NCI-H187 (cell line): ENCODE measurements at places on chromosomes 12 and 14.

DNA sequence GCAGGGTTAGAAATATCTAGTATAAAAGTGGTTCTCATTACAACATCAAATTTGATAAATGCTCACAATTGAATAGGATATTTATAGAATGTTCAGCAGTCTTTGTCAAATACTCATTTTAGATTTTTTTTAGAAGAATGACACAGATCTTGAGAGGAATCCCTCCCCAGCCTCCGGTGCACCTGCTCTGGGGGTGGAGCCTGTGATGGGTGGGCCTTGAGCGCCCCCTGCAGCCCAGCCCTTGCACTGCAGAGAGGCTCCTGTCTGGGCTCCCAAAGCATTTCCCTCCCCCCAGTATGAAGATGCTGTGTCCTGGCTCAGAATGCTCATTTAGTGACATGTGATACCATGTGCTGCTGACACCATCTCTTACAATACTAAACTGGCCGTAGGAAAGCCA is 792.3 kb downstream of the TMEM121 start:
- DNase-seq: no peak

DNA sequence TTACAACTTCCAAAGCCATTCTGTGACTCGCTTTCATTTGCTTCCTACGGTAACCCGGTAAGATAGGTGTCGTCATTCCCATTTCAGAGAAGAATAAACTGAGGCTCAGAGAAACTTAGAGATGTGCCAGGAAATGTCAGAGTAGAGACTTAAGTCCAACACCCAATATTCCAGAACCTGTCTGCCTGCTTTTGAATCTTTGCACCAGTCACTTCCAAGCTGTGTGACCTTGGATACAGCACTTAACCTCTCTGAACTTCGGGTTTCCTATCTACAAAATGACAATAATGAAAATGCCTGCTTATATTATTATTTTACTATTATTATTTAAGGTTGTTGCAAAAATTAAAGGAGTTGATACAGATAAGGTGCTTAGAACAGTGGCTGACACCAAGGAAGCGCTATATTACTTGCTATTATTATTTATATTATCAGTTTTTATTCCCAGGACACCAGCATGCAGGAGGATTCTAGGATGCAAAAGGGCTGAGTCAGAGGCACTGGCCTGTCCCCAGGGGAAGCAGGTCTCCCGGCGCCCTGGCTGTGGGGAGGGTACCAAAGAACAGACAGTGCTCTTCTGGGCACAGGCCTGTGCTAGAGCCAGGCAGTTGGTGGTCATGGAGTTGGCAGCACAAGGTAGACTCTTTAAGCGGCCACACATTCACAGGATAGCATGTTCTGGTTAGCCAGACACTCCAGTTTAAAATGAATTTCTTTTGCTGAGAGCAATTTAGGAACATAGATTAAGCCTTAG is 5.4 kb downstream of the HSPB8 start:
- no peak for DNase-seq

- no peak for DNase-seq
Observed at GRCh38 chr12:89247541-89247942, 104.8 kb downstream of the DUSP6 start.

DNA sequence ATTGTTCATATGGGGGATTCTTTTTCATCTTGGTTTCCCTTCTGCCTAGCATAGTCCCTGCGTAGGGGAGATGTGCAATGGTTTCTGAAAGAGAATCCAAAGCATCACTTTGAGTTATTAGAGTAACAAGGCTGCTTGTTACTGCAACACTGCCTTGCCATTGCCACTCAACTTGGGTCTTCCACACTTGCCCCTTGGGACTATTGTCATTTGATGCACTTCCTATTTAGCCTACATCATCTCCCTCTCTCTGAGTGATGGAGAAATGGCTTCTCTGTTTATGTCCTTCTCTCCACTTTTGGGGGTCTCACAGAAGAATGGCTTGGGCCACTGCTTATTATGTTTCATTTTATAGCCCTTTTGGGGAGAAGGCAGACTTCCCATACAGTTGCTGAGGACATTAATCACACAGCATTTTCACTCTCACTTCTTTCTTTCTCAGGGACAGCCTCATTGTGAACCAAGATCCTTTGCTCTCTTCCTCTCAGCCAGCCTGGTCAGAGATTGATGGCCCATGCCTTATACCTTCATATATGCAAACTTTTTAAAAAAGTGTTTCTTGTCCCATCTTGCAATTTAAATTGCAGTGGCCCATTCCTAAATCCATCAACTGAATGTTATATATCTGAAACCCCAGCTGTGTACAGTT is 50.8 kb upstream of the POC1B start:
- no peak for DNase-seq

DNA sequence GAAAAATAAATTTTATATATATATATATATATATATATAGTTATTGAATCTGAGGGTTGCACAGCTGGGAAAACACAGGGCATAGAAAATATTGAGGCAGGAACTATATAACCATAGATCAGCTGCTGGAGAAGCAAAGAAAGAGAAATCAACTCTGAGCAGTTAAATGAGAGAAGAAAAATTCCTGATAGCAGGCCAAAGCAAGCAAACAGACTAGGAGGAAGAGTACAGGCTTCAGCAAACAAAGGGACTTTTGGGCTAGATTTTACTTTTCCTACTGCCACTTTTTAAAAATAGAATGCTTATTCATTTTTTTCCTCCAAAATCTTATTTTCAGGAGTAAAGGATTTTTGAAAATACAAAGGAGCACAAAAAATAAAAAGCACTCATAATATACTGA is 216.0 kb upstream of the PRKD1 start:
- no peak for DNase-seq

DNA sequence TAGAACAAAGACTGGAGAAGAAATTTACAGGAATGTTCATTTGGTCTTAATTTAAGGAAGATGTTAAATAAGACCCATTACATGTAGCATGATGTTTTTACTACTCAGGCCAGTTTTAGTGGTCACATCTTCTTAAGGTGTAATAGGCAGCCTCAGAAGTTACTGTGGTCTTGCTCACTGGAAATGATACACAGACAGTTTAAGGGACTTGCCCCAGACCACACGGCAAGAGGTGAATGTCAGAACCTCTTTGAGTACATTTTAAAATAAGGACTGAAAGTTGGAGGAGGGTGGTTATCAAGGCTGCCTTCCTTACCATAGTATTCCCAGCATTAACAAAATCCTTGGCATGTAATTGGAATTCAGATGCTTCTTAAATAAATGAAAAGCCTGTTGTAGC is 37.9 kb downstream of the LRRK2 start:
- DNase-seq: no peak

DNA sequence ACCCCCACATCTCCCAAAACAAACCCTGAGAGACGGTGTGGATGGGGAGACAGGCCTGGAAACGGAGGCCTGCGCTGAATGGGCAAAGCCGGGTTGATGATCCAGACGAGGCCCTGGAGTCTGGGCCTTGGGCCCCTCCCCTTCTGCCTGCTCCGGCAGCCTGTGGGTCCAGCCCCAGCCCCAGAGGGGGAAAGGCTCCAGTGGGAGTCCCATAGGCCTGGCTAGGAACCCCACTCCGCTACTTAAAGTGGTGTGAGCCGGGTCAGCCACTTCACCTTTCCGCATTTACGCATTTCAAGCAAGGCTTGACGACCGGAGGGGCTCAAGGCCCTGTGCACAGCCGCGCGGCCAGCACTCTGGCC is 695 bp upstream of the TNFAIP2 start:
- no peak for DNase-seq

DNA sequence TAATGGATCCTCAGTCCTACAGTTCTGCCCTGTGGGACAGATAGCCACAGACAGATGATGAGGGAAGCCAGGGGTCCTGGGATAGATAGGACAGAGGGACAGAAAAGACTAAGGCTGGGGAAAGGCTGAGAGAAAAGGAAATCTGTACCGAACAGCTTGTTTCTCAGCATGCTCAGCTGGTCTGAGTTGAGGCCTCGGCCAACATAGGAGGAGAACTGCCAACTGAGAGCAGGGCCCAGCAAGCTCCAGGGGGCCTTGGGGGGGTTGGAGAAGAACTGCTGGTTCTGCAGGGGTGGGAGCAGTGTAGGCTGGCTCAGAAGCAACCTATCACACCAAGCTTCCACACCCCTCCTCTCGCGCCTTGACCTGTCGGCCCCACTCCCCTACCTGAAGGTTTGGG is 10.1 kb downstream of the IL23A start:
- no peak for DNase-seq

- no peak for DNase-seq
Observed at GRCh38 chr12:113781415-113782198, 184.5 kb downstream of the RBM19 start.

- DNase-seq: no peak
Observed at GRCh38 chr14:102210421-102211042, 70.8 kb downstream of the WDR20 start.

DNA sequence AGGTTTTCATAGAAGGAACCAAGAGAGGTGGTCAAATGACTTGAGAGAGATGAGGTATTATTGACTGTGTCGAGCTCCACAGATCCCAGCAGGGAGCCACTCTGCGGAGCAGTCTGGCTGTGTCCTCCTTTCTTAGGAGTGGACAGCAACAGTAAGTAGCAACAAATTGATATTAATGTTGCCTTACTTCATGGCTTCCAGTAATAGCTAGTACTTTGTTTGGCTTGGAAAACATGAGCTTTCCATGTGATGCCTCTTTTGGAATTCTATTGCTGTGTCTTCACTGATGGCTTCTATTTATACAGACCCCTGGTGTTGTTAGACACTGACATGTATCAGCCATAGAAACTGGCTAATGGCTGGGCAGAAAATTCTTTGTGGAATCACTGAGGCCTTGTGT is 531.2 kb upstream of the CCDC196 start:
- no peak for DNase-seq

- DNase-seq: no peak
Observed at GRCh38 chr12:42742716-42743115, 153.2 kb upstream of the PRICKLE1 start.

DNA sequence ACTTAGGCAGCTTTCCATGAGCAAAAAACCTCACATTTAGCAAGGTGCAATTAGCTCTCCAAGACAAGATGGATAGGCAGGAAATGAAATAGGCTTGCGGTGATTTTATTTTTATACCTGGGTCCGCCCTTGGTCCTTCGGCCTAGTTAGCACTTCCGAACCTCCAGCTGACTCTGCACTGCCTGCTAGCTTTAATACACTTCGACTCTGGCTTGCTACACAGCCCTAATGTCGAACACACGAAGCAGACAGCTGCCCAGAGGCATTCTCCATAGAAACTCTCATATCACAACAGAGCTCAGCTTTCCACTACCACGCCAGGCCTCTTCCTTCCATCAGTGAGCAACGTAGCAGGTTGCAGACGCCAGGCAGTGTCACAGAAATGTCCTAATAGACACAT is 688.0 kb downstream of the VRK1 start:
- no peak for DNase-seq

GRCh38 chr12:104345234-104346066 is 41.9 kb downstream of the EID3 start:
- DNase-seq: no peak

DNA sequence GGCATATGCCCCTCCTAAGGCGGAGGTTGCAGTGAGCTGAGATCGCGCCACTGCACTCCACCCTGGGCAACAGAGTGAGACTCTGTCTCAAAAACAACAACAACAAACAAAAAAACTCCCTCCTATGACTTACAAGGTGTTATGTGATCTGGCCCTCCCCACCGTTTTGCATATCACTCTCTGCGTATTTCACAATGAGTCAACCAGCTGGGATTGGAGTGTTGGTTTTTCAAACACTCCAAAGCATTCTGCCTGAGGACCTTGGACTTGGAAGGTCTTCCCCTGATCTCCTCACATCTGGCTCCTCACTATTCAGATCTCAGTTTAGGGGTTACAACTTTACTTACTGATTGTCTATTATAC is 14.0 kb downstream of the MANSC1 start:
- DNase-seq: no peak

DNA sequence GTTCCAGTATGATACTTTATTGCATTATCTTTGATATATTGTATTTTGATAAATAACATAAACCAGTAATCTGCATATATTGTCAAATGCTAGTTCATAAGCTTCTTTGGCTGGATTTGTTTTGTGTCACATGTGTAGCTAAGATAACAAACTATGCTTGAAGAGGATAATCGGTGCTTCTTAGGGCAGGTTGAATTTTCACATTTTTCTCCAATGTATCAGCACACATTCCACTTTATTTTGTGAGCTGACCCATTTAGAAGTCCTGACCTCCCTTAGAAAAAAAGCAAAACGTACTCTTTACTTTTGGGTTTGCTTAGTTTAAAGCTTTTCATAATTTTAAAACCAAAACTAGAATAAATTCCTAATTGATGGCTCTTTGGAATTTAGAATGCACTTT is 277.7 kb upstream of the DDHD1 start:
- no peak for DNase-seq

DNA sequence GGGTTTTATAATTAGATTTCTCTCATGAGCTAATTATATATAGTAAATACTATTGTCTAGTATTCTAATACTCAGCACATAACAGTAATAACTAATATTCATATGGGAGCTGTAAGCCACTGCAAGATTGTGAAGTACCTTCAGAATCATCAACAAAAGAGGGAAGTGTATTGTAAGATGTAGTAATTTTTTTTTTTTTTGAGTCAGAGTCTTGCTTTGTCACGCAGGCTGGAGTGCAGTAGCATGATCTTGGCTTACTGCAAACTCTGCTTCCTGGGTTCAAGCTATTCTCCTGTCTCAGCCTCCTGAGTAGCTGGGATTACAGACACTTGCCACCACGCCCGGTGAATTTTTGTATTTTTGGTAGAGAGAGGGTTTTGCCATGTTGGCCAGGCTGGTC is 3.1 kb downstream of the GPR33 start:
- DNase-seq: no peak

DNA sequence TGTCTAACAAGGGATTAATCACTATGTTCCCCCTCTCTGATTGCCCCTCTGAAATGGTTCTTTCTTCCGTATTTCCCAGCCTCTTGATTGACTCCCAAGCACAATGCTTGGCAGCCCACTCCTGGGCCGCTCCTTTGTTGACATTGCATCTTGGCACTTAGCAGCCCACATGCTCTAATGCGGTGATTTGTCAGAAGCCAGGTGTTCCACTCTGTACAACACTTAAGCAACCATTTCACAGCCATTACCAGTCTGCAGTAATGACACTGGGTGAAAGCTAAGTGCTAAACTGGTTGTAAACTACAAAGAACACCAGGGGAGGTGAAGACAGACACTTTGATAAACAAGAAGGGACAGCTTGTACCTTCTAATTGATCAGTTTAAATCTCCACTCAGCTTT is 353.5 kb downstream of the TMEM132D start:
- DNase-seq: peak; percentile 95

DNA sequence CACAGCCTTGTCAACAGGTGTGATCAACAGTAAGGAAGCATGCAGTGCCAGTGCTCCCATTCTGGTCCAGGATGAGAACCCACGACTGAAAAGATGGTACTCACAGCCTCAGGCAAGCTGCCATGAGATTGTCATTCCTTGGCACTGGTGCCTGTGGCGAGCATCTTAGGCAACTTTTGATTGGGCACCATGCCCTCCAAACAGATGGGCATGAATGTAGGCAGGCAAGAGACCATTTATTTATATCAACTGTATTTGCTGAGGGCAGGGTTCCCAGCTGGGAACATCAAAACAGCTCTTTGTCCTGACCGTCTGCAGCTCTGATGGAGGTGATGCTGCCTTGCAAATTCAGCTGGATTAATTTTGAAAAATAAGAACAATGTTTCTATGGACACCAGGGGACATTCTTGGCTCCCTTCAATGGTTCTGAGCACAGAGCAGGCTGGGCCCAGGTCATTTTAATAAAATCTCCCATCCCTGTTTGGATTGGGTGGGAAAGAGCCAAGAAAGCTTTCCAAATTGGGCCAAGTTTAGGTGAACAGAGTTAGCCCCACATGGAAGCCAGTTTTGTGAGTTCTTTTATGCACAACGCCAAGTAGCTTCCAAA is 522.5 kb downstream of the RMST start:
- no peak for DNase-seq

- no peak for DNase-seq
Observed at GRCh38 chr12:113271466-113271852, 50.2 kb downstream of the TPCN1 start.
